Endothelial cell of umbilical vein (primary cell): ENCODE measurements at places on chromosomes 3 and 15. TPM values are rescaled to one million over a fixed set of nuclear protein-coding genes. Genes with fewer than 3 reads are reported as not detected.

KBTBD13 gene
- total RNA-seq, result not detected in 2 replicates

C3orf49 gene
- total RNA-seq, result not detected in 2 replicates

VGLL3 gene
- 4.2 and 6.0 TPM in 2 replicates for total RNA-seq

SEMA3F gene
- total RNA-seq, result 99.1 and 143 TPM in 2 replicates

- H3K27ac ChIP-seq, result no peak overlapping the region
- no peak overlapping the region for H3K4me3 ChIP-seq
- DNase-seq, result no peak
- no peaks in the 10 kb centered on the region for H3K36me3 ChIP-seq
- peaks cover 9% of the 10 kb centered on the region for H3K4me1 ChIP-seq
- no peaks in the 10 kb centered on the region for H3K27me3 ChIP-seq
Measured at GRCh38 chr3:114455432-114455831, 161.6 kb downstream of the TIGIT start.

- no peak overlapping the region for H3K27ac ChIP-seq
- H3K27me3 ChIP-seq, result no peaks in the 10 kb centered on the region
- no peak overlapping the region for H3K4me3 ChIP-seq
- DNase-seq, result no peak
Measured at GRCh38 chr15:64739577-64740143, 35.7 kb downstream of the RBPMS2 start.

DNA sequence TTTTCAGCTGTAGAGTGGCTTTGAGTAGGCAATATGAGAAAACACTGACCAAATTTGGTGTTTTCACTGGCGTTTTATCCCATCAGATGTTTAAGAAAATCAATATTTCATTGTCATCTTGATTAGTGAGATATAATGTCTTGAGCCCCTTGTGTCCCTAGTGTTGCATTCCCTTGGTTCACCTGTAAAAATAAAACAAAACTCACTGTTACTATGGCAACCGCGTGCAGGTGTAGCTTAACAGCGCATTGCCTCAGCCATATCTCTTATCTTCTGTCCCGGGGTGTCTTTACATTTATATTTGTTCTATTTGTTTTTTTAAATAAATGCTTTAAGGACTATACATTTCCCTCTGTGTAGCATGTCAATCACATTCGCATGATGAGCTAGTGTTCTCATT, 551.6 kb downstream of the ZIC1 start:
- no peaks in the 10 kb centered on the region for H3K36me3 ChIP-seq
- H3K4me3 ChIP-seq, result no peak overlapping the region
- no peak for DNase-seq
- H3K27me3 ChIP-seq, result no peaks in the 10 kb centered on the region
- H3K4me1 ChIP-seq, result no peaks in the 10 kb centered on the region
- H3K27ac ChIP-seq, result no peak overlapping the region

DNA sequence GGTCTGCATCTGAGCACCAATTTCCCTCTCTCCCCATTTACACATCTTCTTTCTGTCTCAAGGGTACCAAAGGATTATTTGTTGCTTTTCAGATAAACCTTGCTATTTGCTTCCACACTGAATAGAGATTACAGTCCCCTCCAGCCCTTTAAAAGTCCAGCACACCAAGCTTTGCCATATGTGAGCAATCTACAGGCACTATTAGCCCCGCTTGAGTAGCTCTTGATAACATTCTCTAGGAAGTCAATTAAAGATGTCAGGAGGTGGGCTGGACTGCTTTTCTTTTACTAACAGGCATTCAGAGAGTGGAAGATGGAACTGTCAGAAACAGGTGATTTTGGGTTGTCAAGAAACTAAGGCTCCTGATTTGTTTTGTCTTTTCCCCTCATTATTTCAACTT, 417.0 kb downstream of the ROBO2 start:
- no peak for DNase-seq
- no peak overlapping the region for H3K4me3 ChIP-seq
- H3K36me3 ChIP-seq, result no peaks in the 10 kb centered on the region
- H3K27me3 ChIP-seq, result no peaks in the 10 kb centered on the region
- H3K4me1 ChIP-seq, result no peaks in the 10 kb centered on the region

GRCh38 chr3:143263852-143264513, 144.4 kb downstream of the CHST2 start:
- no peak overlapping the region for H3K27ac ChIP-seq
- H3K36me3 ChIP-seq, result no peaks in the 10 kb centered on the region
- DNase-seq, result no peak
- no peak overlapping the region for H3K4me3 ChIP-seq

GRCh38 chr15:75786575-75786947, 56.7 kb upstream of the UBE2Q2 start:
- H3K27ac ChIP-seq, result no peak overlapping the region
- H3K4me3 ChIP-seq, result no peak overlapping the region
- peaks cover 33% of the 10 kb centered on the region for H3K27me3 ChIP-seq

- H3K36me3 ChIP-seq, result no peaks in the 10 kb centered on the region
- no peak for DNase-seq
- no peak overlapping the region for H3K4me3 ChIP-seq
- no peaks in the 10 kb centered on the region for H3K4me1 ChIP-seq
Measured at GRCh38 chr3:65642883-65643282, 395.8 kb downstream of the MAGI1 start.
